ENCODE measurements at places on chromosomes 6 and 20.

DNA sequence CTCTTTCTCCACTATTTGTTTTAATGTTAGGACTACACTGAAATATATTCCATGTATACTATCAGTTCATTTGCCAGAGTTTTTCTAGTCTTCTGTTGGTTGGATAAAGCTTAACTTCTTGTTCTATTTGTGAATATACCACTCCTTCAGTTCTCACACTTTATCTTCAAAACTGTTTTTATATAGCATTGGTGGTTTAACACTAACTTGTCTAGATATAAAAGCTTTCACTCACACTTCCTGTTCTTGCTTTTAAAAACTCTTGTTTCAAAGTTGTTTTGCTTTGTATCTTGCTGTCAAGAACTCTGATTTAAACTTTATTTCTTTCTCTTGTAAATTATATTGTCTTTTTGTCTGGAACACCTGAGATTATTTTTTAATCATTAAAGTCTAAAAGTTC, 226.8 kb upstream of the TENT5A start:
- no peak for DNase-seq

DNA sequence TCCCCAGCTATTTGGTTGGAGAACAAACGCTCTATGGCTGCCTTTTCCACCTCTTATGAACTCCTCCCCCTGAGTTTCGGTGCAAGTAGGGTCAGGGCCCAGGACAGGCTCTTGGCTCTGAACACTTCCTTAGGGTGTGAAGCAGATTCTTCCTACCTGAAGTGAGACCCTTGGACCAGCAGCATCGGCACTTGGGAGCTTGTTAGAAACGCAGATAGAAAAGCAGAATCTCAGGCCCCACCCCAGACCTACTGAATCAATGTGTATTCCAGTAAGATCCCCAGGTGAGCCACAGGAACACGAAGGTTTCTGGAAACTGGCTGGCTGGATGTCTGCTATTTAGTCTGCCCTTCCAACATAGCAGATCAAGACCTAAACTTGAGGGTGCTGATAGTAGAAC, 3.2 kb downstream of the FAM50B start:
- DNase-seq: no peak

- no peak for DNase-seq
These were observed 170.6 kb upstream of the AGPAT4 start for GRCh38 chr6:161444464-161444863.

- DNase-seq: no peak
These were observed at the start of gene CCM2L for GRCh38 chr20:32010101-32010500. Gene CCM2L, plus strand, starts transcription at chr20:32010438. Its CDS starts 17 bp downstream, at chr20:32010455.

DNA sequence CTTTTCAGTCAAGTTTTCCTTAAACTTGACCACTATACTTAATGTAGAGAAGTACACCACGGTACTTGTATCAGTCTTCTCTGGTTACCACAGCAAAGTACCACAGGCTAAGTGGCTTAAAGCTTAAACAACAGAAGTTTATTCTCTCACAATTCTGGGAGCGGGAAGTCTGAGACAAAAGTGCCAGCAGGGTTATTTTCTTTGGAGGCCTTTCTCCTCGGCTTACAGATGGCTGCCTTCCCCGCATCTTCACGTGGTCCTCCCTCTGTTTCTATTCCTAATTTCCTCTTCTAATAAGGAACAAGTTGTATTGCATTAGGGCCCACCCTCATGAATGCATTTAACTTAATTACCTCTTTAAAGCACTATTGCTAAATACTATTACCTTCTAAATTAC, 258.0 kb downstream of the PLCB1 start:
- no peak for DNase-seq

GRCh38 chr6:42271834-42272805, 54.5 kb upstream of the MRPS10 start:
- no peak for DNase-seq

DNA sequence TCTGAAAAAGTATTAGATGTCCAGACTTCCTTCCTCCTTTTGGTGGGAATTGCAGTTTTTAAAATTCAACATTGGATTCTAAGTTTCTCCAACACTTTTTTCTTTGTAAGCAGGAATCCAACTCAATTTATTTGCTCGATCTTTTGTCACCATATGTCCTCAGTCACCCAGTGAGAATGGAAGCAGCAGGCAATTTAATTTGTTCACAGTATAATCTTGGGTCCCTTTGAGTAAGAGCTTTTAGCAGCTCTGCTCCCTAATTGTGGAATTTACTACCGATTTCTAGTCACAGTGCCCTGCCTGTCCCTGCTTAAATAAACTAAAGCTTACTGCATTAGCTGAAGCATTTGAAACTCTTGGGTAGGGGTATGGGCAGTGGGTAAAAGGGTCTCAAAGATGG, 98.6 kb downstream of the BTBD3 start:
- DNase-seq: no peak

GRCh38 chr20:6142348-6142993, 19.6 kb upstream of the FERMT1 start:
- no peak for DNase-seq

DNA sequence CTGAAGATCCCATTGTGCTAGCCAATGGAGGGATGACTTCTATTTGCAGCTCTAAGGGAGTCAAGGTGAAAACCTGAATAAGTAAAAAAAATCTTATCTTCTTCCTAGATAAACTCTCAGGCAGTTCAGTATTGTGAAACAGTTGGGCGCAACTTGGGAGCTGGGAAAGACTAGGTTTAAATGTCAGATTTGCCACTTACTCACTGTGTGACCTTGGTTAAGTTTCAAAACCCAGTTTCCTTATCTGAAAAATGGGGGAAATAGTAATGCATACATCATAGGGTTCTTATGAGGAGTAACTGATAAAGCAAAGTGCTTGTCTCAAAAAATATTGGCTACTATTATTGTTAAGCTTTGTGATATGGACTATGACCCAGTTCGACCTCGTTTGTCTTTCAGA, 88.8 kb downstream of the CD83 start:
- no peak for DNase-seq

- no peak for DNase-seq
These were observed 432.4 kb downstream of the BMP2 start for GRCh38 chr20:7199861-7200260.

DNA sequence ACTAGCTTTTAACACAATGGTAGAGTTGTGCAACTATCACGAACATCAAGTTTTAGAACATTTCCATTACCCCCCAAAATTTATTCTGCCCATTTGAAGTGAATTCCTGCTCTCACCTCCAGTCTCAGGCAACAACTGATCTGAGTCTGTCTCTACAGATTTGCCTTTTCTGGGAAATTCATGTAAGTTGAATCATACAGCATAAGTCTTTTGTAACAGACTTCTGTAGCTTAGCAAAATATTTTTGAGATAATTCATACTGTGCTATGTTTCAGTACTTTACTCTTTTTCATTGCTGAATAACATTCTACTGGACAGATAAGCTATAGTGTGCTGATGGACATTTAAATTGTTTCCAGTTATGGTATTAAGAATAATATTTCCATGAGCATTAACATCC, 447.3 kb upstream of the GJE1 start:
- no peak for DNase-seq

GRCh38 chr6:85066266-85066665, 301.9 kb upstream of the TBX18 start:
- DNase-seq: no peak

DNA sequence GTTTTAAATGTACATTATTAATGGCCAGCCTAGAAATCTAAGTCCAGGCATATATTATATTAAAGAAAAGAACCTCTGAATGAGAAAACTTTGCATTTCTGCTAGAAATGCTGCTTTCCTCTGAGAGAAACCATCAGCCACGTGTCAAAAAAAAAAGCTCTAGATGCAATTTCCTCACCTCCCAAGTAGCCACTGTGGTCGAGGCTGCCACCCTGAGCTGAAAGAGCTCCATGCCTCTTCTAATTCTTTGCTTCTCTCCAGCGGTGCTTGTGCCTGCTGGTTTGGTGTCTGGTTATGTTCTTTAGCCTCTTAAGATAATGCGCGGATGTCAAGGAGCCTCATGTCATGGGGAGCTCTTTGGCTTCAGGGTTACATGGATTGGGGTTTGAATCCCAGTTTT, 316.0 kb downstream of the TFAP2C start:
- DNase-seq: no peak

GRCh38 chr6:49519660-49520059, 19.9 kb downstream of the GLYATL3 start:
- DNase-seq: no peak

DNA sequence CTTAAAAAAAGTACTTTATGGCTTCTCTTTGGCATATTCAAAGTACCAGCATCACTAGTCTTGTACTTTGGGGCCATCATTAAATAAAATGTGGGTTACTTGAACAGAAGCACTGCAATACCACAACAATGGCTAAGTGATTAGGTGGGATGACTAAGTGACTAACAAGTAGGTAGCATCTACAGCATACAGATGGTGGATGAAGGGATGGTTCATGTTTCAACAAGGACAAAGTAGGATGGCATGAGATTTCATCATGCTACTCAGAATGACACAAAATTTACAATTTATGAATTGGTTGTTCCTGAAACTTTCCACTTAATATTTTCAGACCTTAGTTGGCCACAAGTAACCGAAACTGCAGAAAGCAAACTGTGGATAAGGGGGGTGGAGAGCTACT, 7.7 kb downstream of the MPC1 start:
- no peak for DNase-seq

GRCh38 chr6:43981363-43981990, 145.8 kb downstream of the MRPL14 start:
- DNase-seq: no peak

- no peak for DNase-seq
These were observed 21.8 kb downstream of the MOCS1 start for GRCh38 chr6:39912446-39912845.

GRCh38 chr20:64164123-64164836, at the start of gene MYT1:
Gene MYT1, plus strand, starts transcription at chr20:64164452. Its CDS starts 34,410 bp downstream, at chr20:64198862.
- DNase-seq: no peak

DNA sequence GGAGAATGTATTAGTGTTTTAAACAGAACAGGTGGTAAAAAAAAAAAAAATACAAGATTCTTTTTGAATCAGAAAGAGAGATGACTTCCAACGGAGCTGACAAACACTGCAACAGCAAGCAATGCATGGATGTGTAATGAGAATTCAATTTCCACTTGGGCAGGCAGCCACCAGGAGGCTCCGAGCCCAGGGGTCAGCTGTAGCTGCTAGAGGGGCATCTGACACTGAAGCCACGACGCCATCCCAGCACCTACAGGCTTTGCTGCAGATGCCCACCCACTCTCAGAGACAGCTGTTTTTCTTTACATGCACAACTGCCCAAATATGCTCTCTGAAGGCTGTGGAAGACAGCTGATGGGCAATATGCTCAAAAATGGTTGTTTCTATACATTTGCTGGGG, 75.4 kb downstream of the ELOVL5 start:
- no peak for DNase-seq

GRCh38 chr6:98041056-98041455, 758.0 kb upstream of the MMS22L start:
- no peak for DNase-seq

GRCh38 chr6:98833057-98833306, 1.4 kb upstream of the POU3F2 start:
- DNase-seq: no peak

- DNase-seq: no peak
These were observed 1286.0 kb upstream of the GJE1 start for GRCh38 chr6:140846503-140847261.

DNA sequence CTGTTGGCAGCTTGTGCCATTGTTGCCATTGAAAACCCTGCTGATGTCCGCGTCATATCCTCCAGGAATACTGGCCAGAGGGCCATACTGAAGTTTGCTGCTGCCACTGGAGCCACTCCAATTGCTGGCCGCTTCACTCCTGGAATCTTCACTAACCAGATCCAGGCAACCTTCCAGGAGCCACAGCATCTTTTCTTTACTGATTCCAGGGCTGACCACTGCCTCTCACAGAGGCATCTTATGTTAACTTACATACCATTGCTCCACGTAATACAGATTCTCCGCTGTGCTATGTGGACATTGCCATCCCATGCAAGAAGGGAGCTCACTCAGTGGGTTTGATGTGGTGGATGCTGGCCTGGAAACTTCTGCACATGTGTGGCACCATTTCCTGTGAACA, 221.8 kb upstream of the FAM83B start:
- DNase-seq: no peak

GRCh38 chr6:3894590-3895311, 45.6 kb downstream of the FAM50B start:
- no peak for DNase-seq

DNA sequence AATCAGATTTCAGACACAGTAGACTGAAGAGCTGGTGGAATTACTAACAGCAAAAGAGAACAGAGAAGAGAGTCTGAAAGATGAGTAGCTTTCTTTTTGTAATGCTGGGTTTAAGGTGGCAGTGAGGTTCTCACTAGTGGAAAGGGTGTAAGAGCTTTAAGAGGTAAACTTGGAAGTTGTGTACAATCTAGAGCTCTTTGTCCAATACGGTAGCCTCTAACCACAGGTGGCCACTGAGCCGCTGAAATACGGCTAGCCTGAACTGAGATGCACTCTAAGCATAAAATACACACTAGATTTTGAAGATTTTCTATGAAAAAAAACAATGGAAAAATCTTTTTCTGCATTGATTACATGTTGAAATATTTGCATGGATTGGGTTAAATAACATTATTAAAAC, 4.0 kb downstream of the ELOVL2 start:
- no peak for DNase-seq

- no peak for DNase-seq
These were observed 70.0 kb downstream of the TRMT6 start for GRCh38 chr20:5880326-5880725.

- no peak for DNase-seq
These were observed 184.3 kb upstream of the SNX9 start for GRCh38 chr6:157638779-157639178.

GRCh38 chr6:45880676-45881075, 135.0 kb downstream of the CLIC5 start:
- DNase-seq: no peak

DNA sequence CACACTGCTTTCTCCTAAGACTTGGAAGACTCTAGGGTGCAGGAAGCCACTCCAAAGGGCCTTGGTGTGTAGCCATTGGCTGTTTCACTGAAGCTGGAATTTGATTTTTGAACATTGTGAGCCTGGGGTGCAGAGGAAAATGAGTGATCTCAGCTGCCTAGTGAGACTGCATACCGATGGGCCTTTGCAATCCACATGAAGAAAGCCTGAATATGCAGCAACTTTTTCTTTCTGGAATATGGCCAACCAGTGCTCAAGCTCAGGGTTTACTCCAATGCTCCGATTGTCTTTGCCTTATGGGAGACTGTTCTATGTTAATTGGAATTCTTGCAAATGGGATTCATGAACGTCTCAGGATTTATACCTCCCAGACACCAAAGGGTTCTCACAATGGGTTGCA, 242.6 kb downstream of the DOK5 start:
- DNase-seq: no peak

- no peak for DNase-seq
These were observed 15.9 kb upstream of the FYN start for GRCh38 chr6:111888928-111889695.

- no peak for DNase-seq
These were observed 63.9 kb downstream of the PDE10A start for GRCh38 chr6:165599121-165599520.

- no peak for DNase-seq
These were observed 67.5 kb upstream of the THEMIS start for GRCh38 chr6:127968394-127968793.

GRCh38 chr6:75489025-75489424, 4.6 kb downstream of the FILIP1 start:
- DNase-seq: no peak
